ENCODE measurements at places on chromosomes 16 and 17.

DNA sequence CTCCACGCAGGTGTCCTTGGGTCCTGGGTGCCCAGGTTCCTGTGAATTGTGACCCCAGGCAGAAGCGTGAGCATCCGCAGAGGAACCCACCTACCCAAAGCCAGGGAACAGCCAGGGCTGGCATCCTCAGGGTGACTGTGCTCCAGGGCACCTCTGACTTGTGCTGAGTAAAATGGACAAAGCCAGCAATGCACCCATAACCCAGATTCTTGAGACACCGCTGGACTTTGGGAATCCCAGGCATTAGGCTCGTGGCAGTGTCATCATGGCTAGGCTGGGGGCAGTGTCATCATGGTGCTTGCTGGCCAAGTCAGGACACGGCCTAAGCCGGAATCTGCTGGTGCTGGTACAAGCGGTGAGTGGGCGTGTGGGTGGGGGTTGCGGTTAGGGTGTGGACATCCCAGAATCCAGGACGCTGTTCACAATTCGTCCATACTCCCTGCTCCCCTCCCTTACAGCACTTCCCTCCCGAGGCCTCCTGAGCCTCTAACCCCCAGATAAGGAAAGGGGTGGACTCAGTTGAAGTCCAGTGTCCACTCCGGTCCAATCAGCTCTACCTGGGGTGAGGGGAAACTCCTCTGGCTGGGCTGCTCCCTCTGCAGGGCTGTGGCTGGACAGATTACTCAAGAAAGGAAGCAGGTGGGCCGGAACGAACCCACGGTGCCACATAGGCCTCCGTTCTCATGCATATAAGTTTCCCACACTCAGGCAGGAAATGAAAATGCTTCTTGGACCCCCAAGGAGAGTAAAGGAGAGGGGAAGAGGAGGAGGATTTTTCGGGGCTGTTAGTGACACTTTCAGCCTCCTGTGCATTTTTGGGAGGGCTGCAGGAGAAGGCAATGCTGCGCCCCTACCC lies 138.9 kb downstream of the SEC14L1 start:
- DNase-seq = no peak

DNA sequence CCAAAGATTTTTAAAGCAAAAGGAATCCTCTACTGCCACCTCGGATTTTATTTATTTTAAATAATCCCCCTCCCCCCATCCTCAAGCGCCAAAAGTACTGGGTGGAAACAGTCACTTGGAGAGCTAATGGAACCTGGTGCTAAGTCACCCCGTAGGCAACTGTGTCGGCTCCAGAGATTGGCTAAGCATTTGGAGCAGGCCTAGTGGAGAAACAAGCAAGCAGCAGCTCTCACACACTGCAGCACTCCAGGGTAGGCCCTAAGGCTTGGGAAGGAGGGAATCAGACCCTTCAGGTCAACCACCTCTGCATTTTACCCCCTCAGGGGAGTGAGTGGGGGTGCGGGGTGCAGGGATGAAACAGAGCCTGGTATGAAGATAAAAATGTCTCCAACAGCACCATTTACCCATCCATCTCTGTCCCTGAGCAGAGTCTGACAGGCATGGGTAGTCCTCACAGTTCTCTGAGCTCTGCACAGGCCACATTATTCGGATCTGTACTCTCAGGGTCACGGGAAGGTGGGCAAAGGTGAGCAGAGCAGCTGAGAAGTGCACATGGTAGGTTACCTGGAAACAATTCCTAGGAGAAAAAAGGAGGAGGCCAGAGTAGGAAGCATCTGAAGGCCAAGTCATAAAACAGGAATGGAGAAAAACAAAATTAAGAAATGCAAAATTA lies 27.2 kb upstream of the STAC2 start:
- DNase-seq = no peak

GRCh38 chr17:394718-395095 lies 42.1 kb upstream of the RPH3AL start:
- no peak for DNase-seq

- no peak for DNase-seq
Measured at GRCh38 chr17:51653878-51654277, 393.5 kb downstream of the UTP18 start.

DNA sequence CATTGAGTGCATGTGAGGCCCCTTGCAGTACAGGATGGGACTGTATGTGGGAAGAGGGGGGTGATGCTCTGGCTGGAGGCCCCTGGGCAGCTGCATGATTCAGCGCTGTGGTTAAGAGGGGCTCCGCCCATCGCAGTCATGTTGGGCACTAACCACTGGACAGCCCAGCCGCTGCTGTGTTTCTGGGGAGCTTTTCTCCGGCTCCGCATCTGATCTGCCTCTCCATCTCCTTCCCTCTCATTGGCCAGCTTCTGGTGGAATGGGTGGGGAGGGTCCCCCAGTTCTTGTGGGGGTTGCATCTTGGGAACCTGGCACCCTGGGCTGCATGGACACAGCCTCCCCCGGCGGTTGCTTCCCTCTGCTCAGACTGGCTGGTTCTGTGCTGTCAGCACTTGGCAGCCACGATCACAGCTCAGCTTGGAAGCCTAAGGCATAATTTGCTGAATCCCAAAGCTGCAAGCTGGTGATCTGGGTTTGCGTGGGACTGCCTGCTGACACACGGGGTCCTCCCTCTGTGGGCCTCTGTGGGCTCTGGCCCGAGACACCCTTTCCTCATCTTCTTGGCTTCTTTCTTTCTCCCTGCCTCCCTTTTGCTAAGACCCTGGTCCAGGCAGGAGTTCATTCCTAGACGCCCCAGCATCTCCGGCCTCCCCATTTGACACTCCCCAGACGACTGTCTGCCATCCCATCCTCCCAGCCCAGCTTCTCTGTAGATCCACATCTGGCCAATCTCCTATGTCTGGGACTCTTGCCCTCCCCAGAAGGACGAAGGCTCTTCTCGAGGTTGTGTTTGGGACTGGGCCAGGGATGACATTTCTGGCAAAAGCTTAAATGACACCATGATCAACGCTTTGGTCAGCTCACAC lies 168.3 kb downstream of the SEC14L1 start:
- no peak for DNase-seq

- DNase-seq = no peak
Measured at GRCh38 chr17:44832805-44833204, 2.7 kb upstream of the GJC1 start.

GRCh38 chr17:8455665-8456209 lies 20.1 kb downstream of the NDEL1 start:
- no peak for DNase-seq

All from COR-L47 (cell line).